ENCODE measurements at places on chromosomes 3 and 15. TPM values are rescaled to one million over a fixed set of nuclear protein-coding genes. Genes with fewer than 3 reads are reported as not detected.

CLDN18 gene
- total RNA-seq: not detected

OIP5 gene
- total RNA-seq: 15.0 TPM

SERINC4 gene
- total RNA-seq: 0.08 TPM

TPRG1 gene
- 0.21 TPM for total RNA-seq

ZBED2 gene
- 0.33 TPM for total RNA-seq

RAB5A gene
- 41.8 TPM for total RNA-seq

STRIT1 gene
- not detected for total RNA-seq

SERF2 gene
- total RNA-seq: 698 TPM

SCAMP5 gene
- total RNA-seq: 15.0 TPM

SAMMSON gene
- not detected for total RNA-seq

KIF15 gene
- 7.3 TPM for total RNA-seq

MKRN3 gene
- total RNA-seq: 2.8 TPM

SPATA12 gene
- total RNA-seq: 0.47 TPM

WDR49 gene
- total RNA-seq: not detected

PRICKLE2 gene
- 1.9 TPM for total RNA-seq

ANKDD1A gene
- 1.8 TPM for total RNA-seq

TMEM44 gene
- 12.8 TPM for total RNA-seq

SCG5 gene
- total RNA-seq: 2.4 TPM

CALML4 gene
- total RNA-seq: 9.3 TPM

USP50 gene
- total RNA-seq: not detected
